ENCODE measurements at places on chromosomes 4 and X.

- DNase-seq: no peak
Observed at GRCh38 chrX:68571610-68572311, 72.9 kb downstream of the YIPF6 start.

GRCh38 chr4:165355900-165356300, 22.9 kb upstream of the CPE start:
- no peak for DNase-seq

- DNase-seq: no peak
Observed at GRCh38 chr4:121726642-121727268, 30.0 kb upstream of the ANXA5 start.

DNA sequence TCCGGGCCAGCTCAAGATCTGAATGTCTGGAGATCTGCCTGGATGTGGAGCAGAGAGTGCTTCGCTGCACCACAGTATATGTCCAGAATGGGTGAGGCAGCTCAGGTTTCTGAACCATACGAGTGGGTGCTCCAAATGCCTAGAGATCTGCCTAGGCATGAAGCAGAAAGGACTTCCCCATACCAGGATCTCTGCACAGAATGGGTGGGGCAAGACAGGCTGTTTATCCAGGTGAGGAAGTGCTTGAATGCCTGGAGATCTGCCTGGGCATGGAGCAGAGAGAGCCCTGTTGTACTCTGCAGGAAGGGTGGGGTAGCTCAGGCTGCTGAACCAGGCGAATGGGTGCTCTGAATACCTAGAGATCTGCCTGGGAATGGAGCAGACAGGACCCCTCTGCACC, 45.4 kb upstream of the MAGEC2 start:
- DNase-seq: no peak

- DNase-seq: no peak
Observed at GRCh38 chr4:116516711-116517110, 568.7 kb downstream of the TRAM1L1 start.

- no peak for DNase-seq
Observed at GRCh38 chrX:97030463-97030862, 146.8 kb downstream of the RPA4 start.

- no peak for DNase-seq
Observed at GRCh38 chr4:27276307-27277073, 415.8 kb downstream of the STIM2 start.

- DNase-seq: no peak
Observed at GRCh38 chrX:134566506-134566905, 91.8 kb downstream of the PLAC1 start.

- DNase-seq: no peak
Observed at GRCh38 chr4:85715991-85716737, 241.2 kb downstream of the ARHGAP24 start.

DNA sequence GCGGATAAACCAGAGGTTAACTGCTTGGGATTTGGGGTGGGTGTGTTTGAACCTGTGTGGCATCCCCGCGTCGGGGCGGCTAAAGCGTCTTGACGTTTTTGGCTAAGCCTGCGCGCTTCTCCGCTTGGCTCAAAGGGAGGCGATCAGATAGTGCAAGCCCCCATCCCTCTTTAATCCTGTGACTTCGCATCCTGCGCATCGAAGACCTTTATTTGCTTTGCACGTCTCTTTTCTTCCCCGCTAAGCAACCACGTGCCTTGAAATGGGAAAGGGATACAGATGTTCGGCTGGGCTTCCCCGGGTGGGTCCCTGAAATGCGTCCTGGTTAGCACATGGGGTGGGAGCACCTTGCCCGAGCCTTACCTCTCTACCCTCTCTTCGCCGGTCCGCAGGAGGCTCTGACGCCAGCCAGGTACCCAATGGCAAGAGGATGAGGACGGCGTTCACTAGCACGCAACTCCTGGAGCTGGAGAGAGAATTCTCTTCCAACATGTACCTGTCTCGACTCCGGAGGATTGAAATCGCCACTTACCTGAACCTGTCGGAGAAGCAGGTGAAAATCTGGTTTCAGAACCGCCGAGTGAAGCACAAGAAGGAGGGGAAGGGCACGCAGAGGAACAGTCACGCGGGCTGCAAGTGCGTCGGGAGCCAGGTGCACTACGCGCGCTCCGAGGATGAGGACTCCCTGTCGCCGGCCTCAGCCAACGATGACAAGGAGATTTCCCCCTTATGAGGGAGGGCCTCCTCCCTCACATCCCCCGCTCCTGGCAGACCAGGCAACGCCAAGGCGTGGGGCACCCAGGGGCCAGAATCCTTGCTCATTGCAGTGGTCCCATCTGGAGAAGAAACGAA, 1.5 kb downstream of the GSX2 start:
- DNase-seq: no peak

DNA sequence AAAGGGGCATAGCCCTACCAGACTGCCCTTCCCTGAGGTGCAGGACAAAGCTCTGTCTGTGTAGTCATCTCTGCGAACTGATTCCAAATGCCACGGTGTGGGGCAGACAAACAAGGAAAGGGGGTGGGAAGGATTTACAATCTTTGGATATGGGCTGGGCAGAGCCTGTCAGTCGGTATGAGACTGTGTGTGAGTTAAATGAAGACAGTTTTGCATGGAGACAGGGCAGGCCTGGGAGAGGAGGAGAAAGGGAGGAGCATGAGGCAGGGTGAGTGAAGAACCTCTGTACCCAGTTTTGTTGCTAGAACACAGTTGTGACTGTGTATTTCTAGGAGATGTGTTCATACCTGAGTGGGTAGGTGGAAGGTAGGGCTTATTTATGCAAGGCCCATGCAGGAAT, 59.4 kb upstream of the MSN start:
- no peak for DNase-seq

DNA sequence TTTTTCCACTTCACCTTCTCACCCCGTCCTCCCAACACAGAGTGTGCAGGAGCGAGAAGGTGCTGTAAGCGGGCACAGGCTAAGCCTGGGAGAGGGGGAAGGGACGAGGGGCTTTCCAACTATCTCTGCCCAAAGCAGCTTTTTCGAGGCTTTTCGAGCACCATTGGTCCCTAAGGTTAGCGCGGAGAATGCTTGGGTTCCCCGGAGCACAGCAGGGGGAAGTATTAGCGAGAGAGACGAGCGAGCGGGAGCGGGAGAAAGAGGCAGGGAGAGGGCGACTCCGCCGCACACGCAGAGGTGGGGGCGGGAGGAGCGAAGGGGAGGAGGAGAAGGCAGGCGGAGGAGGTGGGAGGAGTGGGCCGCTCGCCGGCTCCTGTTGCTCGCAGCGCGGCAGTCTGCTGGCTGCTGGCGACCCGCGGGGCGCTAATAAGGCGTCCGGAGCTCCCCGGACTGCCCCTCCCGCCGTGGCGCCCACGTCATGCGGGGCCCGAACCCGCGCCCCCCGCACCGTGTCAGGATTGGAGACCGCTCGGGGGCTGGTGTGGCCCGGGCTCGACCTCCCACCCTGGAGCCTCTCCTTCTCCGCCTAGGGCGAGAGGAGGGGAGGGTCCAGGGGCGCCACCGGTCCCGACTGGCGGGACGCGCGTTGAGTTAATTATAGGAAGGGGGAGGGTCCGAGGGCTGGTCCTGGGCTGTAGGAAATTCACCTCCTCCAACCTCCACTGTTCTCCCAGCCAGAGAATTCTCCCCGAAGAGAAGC, at the start of gene ADAMTS3:
TSS of gene ADAMTS3 (minus strand) at position 263 of the 760 bp plus-strand sequence. CDS start 459 bp downstream, outside the sequence.
- DNase-seq: no peak

GRCh38 chr4:172352356-172352755, 539.2 kb downstream of the GALNTL6 start:
- no peak for DNase-seq

GRCh38 chr4:102007959-102008425, 217.5 kb downstream of the BANK1 start:
- DNase-seq: no peak

DNA sequence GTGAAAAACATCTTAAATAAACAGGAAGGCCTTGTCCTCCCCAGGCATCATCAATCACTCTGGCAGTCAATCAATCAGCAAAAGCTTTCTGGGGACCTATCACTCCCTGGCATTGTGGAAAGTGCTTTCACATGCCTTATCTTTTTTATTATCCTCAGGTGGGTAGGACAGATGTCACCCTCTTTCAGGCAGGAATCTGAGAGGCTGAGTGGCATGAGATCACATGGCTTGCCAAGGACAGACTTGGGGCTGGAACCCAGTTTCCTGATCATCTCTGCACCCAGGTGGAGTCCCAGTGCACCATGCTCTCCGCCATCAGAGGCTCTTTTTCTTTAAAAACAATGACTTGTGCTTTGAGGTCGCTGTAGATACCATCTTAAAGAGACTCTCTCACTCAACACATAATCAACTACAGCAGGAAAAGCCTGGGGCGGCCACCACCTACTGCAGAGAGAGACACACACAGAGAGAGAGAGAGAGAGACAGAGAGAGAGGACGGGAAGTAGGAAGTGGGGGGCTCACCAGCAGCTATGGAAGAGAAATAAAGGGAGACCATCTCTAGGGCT, 282.7 kb downstream of the PTTG2 start:
- DNase-seq: no peak

- DNase-seq: peak; percentile 60
Observed at GRCh38 chr4:101596781-101597552, 193.6 kb upstream of the BANK1 start.
